ENCODE measurements at places on chromosomes 1 and 21. TPM values are rescaled to one million over a fixed set of nuclear protein-coding genes. Genes with fewer than 3 reads are reported as not detected.

DNA sequence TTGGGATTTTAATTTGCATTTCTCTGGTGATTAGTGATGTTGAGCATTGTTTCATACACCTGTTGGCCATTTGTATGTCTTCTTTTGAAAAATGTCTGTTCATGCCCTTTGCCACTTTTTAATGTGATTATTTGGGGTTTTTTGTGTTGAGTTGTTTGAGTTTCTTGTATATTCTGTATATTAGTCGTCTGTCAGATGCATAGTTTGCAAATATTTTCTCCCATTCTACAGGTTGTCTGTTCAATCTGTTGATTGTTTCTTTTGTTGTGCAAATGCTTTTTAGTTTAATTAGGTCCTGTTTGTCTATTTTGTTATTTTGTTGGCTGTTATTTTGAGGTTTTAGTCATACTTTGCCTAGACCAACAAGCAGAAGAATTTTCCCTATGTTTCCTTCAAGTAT is 164.0 kb upstream of the CXADR start:
- DNase-seq = no peak

DNA sequence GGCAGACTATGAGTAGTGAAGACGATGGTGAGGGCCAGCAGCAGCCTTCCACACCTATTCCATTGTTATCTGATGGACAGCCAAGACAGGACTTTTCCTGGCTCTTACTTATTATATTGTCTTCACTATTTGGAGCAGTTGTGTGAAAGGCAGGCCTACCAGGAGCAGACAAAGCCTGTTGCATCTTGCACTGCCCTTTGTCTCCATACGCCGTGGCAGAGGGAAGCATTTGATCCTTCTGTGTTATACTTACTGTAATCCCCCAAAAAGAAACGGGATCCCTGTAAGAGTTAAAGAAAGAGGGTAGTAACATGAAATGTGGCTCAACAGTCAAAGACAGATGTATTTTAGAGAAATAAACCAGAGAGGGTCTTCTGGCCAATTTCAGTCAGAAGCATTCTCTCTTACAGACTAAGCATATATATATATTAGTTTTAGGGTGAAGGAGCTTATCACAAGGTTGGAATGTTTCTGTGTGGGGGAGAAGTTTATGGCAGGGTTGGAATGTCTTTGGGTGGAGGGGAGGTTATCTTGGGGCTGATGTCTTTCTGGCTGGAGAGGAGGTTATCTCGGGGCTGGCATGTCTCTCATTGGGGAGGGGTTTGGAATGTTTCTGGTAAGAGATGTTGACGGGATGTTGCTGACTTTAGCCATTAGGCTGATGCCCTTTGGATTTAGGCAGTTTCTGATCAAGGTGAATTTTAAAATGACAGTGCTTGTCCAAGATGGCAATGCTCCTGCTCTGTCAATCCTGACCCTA is 23.4 kb upstream of the HSD3B1 start:
- no peak for DNase-seq

GRCh38 chr1:221294242-221294641 is 415.0 kb downstream of the HLX start:
- DNase-seq = no peak

Gene RGS8
- not detected for polyA plus RNA-seq

Gene BNIPL
- 2.6 TPM for polyA plus RNA-seq

Gene TLCD4
- polyA plus RNA-seq = 7.9 TPM

Gene ANGPTL3
- polyA plus RNA-seq = 5.4 TPM

Gene CD1B
- polyA plus RNA-seq = not detected

Gene NUDT4B
- polyA plus RNA-seq = 3.5 TPM

Gene PDZK1
- 206 TPM for polyA plus RNA-seq

Data from right renal pelvis (tissue), 4 donors.